ENCODE measurements at places on chromosomes 7 and 10. TPM values are rescaled to one million over a fixed set of nuclear protein-coding genes. Genes with fewer than 3 reads are reported as not detected.

TRRAP gene
- total RNA-seq: 22.5 TPM

ZNF804B gene
- total RNA-seq: not detected

RNLS gene
- 22.0 TPM for total RNA-seq

IDI2 gene
- not detected for total RNA-seq

OAT gene
- 94.8 TPM for total RNA-seq

PON3 gene
- not detected for total RNA-seq

INA gene
- total RNA-seq: 1.1 TPM

SH2D4B gene
- not detected for total RNA-seq

SMIM30 gene
- 68.7 TPM for total RNA-seq

PGAM2 gene
- total RNA-seq: not detected

CPA2 gene
- total RNA-seq: not detected

WNT8B gene
- total RNA-seq: not detected

MTG1 gene
- total RNA-seq: 16.0 TPM

OR2A1 gene
- 0.24 TPM for total RNA-seq

RARRES2 gene
- 377 TPM for total RNA-seq

SEMA3D gene
- 1.6 TPM for total RNA-seq

CYP17A1 gene
- not detected for total RNA-seq

PNLIPRP2 gene
- not detected for total RNA-seq

FBXL13 gene
- 0.16 TPM for total RNA-seq

CAV2 gene
- total RNA-seq: 88.4 TPM

PLXDC2 gene
- total RNA-seq: 11.2 TPM

ACSM6 gene
- not detected for total RNA-seq

ABLIM1 gene
- total RNA-seq: 2.7 TPM

NUTM2E gene
- 0.13 TPM for total RNA-seq

SPDYE2B gene
- total RNA-seq: not detected

PRF1 gene
- not detected for total RNA-seq

C7orf33 gene
- not detected for total RNA-seq

CYP3A5 gene
- total RNA-seq: 0.24 TPM

COPG2 gene
- 10.9 TPM for total RNA-seq

TCAF2 gene
- 1.7 TPM for total RNA-seq

TAS2R5 gene
- total RNA-seq: 0.39 TPM

Data from epithelial cell of alveolus of lung (primary cell).